Activated T-cell treated with anti-CD3 and anti-CD28 coated beads, Interleukin-2, amount 50 U/mL, for 24 hours (primary cell): ENCODE measurements at places on chromosomes 12 and 14.

- no peak for DNase-seq
Measured at GRCh38 chr14:96229315-96229714, 24.7 kb downstream of the BDKRB2 start.

GRCh38 chr14:67429510-67430205 is 17.7 kb upstream of the PLEK2 start:
- DNase-seq = no peak

- peak; percentile 66 for DNase-seq
Measured at GRCh38 chr14:24334431-24335291, at the start of gene ADCY4. TSS of gene ADCY4 (minus strand) at chr14:24335071. CDS start at chr14:24334652, 419 bp downstream.

- DNase-seq = no peak
Measured at GRCh38 chr12:117461732-117462131, 100.3 kb upstream of the NOS1 start.

GRCh38 chr14:23984891-23985602 is 3.7 kb upstream of the DHRS4L2 start:
- no peak for DNase-seq

GRCh38 chr12:3698218-3698974 is 54.5 kb downstream of the CRACR2A start:
- DNase-seq = no peak

GRCh38 chr12:119668324-119668841 is 450 bp downstream of the PRKAB1 start:
- DNase-seq = no peak

DNA sequence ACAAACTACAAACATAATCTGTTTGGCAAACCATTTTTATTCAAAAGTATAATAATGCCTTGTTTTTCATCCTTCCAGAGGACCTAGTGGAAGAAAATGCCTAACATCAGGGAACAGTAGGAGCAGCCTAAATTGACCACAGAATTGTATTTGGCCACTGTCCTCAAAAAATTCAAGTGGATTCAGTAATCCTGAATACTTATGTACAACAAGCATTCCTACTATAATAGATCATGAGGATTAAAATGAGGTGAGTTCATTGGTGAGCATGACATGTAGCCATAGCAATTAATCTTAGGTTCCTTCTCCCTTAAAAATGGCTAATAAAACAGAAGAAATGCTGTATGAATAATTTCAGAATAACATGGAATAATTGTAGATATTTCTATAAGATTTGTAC is 209.3 kb downstream of the DAD1 start:
- DNase-seq = no peak

DNA sequence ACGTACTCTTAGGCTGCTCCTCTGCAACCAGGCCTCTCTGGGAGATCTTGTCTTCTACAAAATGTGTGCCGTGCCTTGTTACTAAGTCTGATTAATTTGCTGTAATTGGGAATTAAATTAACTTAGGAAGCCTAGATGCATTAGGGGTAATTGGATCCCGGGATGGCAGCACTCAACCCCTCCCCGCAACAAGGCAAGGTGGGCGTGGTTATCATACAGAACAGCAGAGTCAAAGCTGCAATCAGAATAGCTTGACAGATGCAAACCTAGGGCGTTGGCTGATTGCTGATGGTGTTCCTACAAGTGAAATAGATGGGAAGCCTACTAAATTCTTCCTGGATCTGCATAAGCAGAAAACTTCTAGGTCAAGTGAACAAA is 34.5 kb upstream of the NFYB start:
- no peak for DNase-seq

DNA sequence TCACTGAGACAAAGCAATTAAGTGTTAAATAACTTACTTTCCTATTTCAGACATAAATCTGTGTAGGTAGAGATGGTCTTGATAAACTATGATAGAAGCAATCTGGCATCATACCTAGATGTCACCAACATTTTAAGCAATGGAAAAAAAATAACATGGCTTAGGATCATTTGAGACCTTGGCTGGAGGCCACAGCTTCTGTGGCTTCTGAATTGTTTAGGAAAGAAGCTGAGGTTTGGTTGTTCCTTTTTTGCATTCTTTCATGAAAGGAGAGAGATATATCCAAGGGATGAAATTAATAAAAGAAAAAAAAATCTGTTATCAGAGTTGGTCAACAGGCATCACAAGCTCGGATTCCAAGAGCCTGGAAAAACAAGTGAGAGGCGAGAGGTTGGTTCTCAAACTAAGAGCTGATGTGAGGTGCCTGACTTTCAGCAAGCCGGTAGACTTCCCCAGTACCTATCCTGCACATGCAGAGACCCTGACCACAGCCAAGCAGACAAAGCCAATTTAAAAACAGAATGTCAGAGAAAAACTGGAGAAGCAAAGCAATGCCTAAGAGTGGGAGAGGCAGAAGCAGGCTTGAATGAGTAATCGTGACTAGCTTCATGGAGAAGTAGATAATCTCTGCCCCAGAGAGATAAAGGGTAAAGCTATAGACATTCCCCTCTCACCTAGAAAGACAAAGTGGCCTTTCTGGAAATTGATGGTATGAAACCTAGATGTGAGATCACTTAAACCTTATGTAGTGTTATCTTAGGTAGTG is 43.4 kb upstream of the ST8SIA1 start:
- no peak for DNase-seq

GRCh38 chr14:71693381-71693780 is 238.8 kb upstream of the RGS6 start:
- no peak for DNase-seq

DNA sequence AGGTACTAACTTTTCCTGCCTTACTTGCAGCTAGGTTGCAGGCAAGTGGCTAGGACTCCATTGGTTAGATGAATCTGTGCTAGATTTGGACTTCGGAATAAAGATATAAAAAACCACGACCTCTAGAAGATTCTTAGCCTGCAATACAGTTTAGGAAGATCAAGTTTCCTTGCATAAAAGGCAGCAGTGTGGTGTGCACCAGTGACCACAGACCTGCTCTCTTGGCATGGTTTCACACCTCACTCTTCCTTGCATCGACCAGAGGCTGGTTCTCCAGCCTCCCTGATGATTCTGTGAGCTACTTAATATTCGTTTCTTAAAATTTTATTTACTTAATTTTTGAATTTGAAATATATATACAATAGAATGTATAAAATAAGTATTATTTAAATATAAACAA is 9.8 kb downstream of the KLHDC1 start:
- no peak for DNase-seq

DNA sequence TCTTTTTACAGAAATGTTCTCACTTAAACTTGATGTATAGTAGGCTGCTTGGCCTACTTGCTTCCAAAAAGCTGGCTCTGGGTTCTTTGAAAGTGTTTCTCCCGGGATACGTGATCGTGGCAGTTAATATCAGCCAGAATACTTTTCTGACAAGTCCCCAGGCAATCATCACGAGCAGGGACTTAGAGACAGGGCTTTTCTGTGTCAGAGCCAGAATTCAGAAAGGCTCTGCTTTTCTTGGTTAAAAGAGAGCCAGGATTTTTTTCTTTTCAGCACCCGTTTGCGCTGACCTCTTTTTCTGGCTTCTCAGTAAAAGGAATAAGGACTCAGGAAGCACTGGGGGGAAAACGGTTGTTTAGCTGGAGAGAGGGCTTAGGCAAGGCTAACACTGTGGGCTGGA is 57.8 kb upstream of the ARHGAP5 start:
- no peak for DNase-seq

- no peak for DNase-seq
Measured at GRCh38 chr12:81381951-81382350, 304.1 kb downstream of the ACSS3 start.

DNA sequence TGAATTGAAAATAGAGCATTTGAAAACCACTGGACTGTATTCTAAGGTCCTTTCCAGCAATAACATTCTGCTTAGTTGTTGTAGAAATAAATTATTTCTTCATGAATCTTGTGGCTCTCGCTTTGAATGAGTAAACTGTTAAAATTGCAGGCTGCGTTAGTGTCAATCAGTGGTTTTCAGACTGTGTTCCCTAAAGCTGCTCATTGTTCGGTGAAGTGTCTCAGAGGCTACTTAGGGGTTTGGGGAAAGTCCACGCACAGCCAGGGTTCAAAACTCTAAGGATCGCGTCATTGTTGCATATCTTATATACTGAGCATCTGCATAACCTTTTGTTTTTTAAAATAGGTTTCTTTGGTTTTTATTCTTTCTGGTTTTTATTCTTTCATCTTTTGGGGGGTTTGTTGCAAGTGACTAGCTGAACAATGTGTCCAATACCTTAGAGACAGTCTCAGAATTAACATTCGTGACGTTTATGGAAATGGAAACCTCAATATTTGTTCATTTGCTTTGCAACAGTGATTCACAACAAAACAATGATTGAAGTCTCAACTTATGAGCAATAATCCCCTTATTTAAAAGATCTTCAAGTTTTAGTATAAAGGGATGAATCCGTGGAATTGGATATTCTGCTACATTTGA is 108.1 kb downstream of the TTLL5 start:
- DNase-seq = no peak

DNA sequence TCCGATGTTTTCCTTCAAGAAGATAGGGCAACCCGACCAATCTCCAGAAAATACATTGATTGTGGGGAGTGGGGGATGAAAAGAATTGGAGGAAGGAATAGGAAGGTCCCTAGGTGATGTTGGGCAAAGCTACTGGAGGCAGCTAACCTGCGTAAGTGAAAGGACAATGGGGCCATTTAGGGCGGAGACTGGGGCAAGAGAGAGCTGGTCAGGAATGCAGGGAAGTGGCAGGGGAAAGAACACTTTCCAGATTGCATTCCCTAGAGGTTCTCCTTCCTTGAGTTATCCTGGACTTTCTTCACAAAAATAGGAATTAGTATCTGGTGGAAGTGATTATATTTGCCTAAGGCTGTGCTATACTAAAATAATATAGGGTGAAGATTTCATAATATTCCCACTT is 151.8 kb upstream of the HMGA2 start:
- DNase-seq = no peak

GRCh38 chr12:52022841-52023181 is 16.1 kb downstream of the TAMALIN start:
- DNase-seq = no peak

- no peak for DNase-seq
Measured at GRCh38 chr12:16756833-16757555, 151.0 kb upstream of the LMO3 start.

GRCh38 chr14:77067632-77068516 is 30.2 kb upstream of the CIPC start:
- peak; percentile 74 for DNase-seq

DNA sequence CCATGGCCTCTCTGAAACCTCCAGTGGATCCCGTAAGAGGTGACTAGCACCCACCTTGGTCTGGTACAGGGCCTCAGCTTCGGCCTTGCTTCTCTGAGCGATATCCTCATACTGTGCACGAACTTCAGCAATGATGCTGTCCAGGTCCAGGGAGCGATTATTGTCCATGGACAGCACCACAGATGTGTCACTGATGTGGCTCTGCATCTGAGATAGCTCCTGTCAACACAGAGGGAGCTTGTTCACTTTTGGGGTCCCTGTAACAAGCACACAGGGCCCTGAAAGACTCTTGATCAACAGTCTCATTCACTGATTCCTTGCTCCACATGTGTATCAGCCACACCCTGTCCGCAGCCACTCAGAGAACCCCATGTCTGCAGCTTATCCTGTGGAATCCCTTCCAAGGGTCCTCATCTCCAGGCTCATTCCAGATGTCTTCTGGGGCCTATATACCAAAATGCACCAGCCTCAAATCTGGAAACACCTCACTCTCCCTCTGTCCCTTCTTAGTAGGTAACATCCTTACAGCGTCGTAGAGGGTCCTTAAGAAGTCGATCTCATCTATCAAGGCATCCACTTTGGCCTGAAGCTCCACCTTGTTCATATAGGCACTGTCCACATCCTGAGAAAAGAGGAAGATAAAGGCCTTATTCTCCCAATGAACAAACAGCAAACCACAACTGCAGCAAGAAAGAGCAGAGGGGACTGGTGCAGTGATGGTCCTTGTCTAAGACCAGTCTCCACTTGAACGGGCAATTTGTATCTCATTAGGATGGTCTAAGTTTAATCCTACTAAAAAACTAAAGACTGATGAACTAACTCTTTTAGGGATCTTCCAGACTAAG is 3.5 kb downstream of the KRT3 start:
- DNase-seq = no peak

- DNase-seq = no peak
Measured at GRCh38 chr12:58819345-58819744, 101.0 kb downstream of the LRIG3 start.

DNA sequence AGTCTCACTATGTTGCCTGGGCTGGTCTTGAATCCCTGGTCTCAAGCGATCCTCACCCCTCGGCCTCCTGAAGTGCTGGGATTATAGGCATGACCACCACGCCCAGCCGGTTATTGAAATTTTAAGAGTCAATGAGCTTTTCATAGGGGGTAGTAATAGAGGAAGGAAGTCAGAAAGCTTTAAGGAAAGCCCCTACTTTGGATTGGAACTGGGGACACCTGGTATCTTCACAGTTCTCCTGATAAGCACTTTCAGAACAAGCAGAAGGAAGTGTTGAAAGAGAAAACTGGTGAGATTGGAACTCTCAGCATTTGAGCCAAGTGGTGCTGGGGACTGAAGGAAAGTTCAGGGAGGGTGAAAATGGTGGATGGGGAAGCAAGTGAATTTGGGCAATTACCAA is 5.1 kb downstream of the SLC4A8 start:
- DNase-seq = no peak

GRCh38 chr12:59708064-59708463 is 112.2 kb downstream of the SLC16A7 start:
- no peak for DNase-seq

GRCh38 chr14:43669355-43669754 is 837.7 kb downstream of the FSCB start:
- DNase-seq = no peak

DNA sequence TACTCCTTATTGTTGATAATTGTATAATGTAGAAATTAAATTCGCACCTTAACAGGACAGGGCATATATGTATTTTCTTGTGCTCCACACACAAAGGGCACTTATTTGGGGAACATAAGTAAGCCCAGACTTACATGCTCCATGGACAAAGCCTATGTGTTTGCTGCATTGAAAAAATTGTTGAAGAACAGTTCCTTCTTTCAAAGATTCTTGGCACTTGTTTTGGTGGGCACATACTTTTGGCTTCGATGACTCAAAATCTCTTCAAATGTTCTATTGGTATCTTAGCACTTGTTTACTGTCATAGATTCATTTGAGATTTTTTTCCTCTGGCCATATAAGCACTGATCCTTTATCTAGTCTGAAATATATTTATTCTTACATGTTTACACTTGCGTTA is 1.4 kb upstream of the MAP4K5 start:
- no peak for DNase-seq

DNA sequence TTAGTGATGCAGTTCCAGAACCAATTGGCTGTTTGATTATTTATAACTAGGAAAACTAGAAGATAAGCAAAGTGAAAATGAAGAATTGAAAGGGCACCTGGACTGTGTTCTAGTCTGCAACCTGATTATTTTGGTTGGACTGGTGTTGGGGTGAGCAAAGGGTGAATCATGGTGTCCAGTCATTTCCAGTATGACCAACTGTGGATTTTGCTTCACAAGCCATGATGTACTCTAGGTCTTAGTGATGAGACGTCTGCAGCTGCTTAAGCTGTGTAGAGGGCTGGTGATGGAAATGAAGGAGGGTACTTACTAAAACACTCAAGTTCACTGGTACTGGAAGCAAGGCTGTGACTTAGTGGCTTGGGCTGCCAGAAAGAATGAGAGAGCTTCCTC is 193.2 kb upstream of the FRMD6 start:
- no peak for DNase-seq

GRCh38 chr14:97138801-97139200 is 341.6 kb downstream of the VRK1 start:
- no peak for DNase-seq
